ENCODE measurements at places on chromosomes 11 and 22.
A peak's percentile ranks its signal among the peaks of the same experiment; 100 is the strongest.

- DNase-seq = no peak
Observed at GRCh38 chr11:129331217-129331616, 44.4 kb upstream of the BARX2 start.

DNA sequence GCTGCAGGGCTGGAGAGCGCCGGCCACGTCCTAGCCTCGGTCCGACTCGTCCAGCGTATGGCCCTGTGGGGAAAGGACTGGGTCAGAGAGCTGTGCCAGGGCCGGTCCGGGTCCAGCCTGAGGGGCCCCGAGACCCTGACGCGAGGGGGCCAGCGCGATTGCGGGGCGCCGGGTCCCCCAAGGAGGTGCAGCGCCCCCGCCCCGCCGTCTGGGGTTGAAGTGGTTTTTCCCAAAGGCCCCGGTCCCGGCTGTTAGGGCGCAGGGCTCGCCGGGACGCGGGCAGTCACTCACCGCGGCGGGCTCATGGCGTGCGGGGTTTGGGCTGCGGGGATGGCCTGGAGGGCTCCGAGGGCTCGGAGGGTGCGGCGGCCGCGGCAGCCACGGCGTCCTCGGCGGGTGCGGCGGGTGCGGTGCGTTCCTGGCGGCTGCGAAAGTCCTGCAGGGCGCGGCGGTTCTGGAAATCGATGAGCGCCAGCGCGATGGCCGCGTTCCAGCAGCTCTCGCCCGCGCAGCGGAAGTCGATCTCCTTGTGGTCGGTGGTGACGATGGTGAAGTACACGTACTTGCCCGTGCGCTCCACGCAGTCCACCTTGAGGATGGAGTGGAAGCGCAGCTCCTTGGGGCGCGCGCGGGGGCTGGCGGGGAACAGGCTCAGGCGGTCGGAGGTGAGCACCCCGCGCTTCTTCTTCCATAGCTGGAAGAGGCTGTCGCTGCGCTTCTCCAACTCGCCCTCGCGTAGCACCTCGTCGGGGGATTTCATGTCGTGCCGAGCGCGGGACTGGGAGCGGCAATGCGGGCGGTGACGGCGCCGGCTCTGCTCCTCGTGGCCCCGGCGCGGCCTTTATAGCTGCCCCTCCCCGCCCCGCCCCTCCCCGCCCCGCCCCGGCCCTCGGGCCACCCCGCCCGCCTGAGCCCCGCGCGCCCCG is at the start of gene PHLDA2:
PHLDA2 (minus strand) TSS at position 816 of the 926 bp plus-strand sequence; CDS start at position 760, 56 bp downstream.
- peak; percentile 31 for DNase-seq

DNA sequence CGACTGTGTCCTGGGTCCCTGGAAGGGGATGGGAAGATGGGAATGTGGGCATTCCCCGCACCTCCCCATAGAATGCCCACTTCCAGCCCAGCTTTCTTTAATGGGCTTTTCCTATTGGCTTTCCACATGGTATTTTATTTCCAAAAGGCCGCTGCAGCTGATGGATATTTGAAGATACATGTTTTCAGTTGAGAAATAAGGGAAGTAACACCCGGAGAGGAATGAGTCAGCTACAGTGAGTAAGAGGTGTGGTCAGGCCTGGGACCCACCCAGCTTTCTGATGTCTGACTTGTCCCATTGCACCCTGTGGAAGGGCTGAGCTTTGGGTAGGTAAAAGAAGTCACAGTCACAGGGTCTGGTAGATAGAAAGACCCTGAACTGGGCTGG is 476.9 kb downstream of the MIAT start:
- no peak for DNase-seq

- no peak for DNase-seq
Observed at GRCh38 chr11:77866336-77866735, 45.4 kb downstream of the AAMDC start.

GRCh38 chr22:45240104-45240809 is 437 bp downstream of the KIAA0930 start:
- no peak for DNase-seq

- no peak for DNase-seq
Observed at GRCh38 chr11:810040-810567, 337 bp downstream of the RPLP2 start.

DNA sequence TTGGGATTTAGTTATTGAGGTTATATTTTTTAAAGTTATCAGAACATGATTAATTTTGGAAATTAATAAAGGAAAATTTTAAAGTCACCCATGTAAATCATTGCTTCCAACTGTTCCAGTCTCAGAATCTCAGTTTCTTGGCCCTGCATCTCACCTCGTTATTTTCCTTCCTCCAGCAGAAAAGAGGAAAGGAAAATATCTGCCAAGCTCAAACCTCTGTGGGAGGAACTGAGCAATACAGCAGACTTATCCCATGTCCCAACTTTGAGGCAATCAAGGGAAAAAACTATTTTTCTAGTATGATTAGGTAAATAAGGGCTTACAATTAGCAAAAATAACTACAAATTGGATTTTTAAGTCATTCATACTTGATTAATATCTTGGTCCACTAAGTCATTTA is 30.1 kb downstream of the ELMOD1 start:
- DNase-seq = no peak

GRCh38 chr22:25919452-25919851 is 177.5 kb downstream of the MYO18B start:
- peak; percentile 75 for DNase-seq

DNA sequence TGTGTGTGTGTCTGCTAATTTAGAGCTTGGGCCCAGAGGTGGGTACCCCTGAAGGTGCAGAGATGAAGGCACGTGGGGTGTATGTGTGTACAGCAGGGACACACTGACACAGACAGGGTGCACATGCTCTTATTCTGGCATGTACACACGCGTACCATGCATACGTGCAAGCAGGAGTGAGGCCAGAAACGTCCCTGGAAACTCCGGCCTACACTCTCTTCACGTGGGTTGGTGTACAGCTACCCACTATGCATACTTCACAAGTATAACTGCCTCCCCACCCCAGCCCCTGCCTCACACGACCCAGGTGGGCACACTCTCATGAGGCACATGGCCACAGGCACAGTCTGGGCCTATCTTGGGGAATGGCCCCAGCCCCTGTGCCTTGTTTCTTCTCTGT is 27.5 kb upstream of the JAM3 start:
- DNase-seq = no peak

- peak; percentile 80 for DNase-seq
Observed at GRCh38 chr22:20249797-20250354, 18.2 kb downstream of the RTN4R start.

- no peak for DNase-seq
Observed at GRCh38 chr22:39938509-39939111, 21.6 kb upstream of the TMA7B start.

- no peak for DNase-seq
Observed at GRCh38 chr11:60919956-60920355, 4.3 kb upstream of the TMEM132A start.

DNA sequence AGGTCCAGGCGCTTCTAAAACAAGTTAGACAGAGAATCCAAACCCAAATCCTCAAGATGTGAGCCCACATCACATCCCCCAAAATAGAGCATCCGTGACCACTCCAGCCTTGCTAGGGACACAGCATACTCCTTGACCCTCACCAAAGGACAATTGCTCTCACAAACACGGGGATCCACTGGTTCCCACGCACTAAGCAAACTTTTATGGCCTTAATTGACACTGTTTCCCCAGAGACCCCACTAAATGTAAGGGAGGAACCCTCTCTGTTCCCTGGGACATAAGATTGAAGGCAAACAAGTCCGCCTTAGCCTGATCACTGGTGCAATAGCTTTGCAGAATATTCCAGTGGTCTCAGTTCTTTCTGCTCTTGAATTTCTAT is 20.1 kb downstream of the ZNF74 start:
- no peak for DNase-seq
